Right cardiac atrium (tissue), 5 donors: ENCODE measurements at places on chromosomes 3 and 15. TPM values are rescaled to one million over a fixed set of nuclear protein-coding genes. Genes with fewer than 3 reads are reported as not detected.

MUC4 gene
- total RNA-seq, result 0.12 TPM

LRRC34 gene
- total RNA-seq, result 2.3 TPM

GRCh38 chr3:31934018-31934417 lies 47.0 kb downstream of the OSBPL10 start:
- no peak for DNase-seq

- no peak for DNase-seq
Observed at GRCh38 chr3:36557708-36558421, 177.6 kb downstream of the STAC start.

- DNase-seq, result no peak
Observed at GRCh38 chr3:194178669-194179068, 42.7 kb downstream of the HES1 start.

GRCh38 chr15:86743283-86743903 lies 663.7 kb downstream of the AGBL1 start:
- DNase-seq, result no peak

DNA sequence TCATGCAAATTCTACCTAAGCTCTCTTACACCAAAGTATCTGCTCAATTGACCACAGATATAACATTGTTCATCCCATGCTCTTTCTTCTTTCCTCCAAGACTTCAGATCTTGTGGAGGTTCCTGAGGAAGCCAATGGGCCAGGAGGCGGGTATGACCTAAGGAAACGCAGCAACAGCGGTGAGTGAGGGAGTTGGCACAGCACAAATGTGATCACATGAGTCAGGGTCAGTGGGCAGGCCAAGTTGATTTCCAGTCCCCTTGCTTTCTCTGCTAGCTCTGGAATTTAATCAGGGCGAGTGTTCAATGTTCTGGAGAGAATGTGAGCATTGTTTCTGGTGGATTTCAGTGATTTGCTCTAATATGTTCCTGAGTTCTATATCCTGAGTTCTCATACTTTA lies 112.7 kb downstream of the STAC start:
- no peak for DNase-seq

RPL22L1 gene
- 16.8 TPM for total RNA-seq

FGF7 gene
- 38.3 TPM for total RNA-seq

DNA sequence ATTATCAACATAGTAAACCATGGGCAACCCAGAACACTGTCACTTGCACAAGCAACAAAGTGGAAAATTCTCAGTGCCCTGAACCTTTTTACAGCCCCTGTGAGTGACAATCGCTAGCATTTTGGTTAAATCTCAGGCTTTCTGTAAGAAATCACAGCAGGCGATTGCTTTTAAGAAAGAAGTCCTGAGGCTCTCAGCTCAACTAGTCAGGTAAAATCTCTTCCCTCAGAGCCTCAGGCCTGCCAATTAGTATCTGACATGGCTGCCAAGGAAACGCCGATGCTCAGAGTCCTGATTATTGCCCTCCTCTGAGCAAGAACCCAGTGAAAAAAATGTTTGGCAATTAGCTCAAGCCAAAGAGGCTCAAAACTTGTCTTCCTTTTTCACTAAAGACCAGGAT lies 530.8 kb downstream of the DIPK2A start:
- DNase-seq, result no peak

GRCh38 chr3:136898549-136898948 lies 36.5 kb downstream of the NCK1 start:
- no peak for DNase-seq

GRCh38 chr3:141321109-141321497 lies 47.2 kb upstream of the ZBTB38 start:
- DNase-seq, result no peak

DNA sequence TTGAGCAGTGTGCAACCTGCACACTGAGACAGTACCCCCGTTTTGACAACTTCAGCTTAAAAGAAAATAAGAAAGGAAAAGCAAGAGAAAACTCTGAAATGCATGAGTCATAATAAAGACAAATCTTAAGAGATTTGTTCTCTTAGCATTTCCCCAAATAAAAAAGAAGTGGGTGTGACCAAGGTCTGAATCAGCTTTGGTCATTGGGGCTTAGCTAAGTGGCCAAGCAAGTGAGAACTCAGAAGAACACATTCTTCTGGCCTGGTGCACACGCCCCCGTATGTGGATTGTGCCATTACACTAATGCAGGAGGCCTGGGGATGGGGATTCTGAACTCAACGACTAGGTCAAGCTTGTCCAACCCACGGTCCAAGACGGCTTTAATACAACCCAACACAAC lies 56.9 kb upstream of the PDZRN3 start:
- DNase-seq, result no peak

DNA sequence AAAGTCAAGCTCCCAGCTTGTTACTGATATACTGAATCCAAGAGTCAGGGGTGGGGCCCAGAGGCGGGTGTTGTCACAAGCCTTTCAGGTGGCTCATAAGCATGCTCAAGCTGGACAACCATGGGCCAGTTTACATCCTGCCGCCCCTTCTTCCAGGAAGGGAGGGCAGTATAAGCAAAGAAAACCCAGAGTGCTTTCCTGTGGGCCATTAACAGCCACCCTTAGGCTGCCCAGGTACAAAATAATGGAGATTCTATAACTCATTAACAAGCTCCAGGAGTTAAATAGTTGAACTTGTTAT lies 183.2 kb downstream of the NTRK3 start:
- DNase-seq, result no peak

TM4SF1 gene
- 105 TPM for total RNA-seq

SEMA5B gene
- total RNA-seq, result 3.0 TPM

DNA sequence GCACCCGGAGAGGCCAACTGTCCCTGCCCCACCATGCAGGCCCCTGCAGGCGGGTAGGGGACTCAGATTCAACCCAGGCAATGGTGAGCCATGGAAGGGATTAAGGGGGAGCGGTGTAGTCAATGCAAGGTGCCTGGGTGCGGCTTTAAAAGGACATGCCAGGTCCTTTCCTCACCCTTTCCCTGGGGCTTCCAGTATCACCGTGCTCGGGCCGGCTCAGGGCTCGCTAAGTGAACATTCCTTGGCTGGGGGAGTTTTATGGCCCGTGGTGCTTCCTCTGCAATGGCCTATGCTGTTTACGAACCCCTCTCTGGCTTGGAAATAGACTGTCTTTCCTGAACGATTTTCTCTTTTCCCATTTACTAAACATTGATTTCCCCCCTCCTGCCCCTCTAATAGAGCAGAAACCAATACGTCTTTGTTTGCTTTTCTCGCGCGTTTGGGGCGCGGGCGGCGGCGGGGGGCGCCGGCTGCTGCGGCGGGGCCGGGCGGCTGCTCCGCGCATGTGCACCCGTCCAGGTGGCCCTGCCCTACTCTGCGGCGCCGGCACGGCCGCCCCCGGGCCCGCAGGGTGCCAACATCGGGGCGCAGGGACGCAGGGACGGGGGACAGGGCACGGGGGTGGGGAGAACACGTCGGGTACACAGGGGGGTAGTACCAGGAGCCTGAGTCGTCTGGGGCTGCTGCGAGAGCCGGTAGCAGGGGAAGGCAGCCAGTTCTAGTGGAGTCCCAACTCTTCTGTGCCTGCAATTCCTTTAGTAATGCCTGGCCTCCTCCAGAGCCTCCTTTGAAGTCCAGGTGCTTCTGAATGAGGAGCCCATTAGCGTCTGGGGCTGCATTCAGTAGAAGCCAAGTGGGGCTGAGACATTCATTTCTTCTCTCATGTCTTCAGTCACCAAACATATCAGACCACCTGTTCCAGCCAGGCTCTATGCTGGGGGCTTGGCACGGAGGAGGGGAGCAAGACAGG lies 26.9 kb upstream of the CACNA2D2 start:
- DNase-seq, result peak; percentile 66

- DNase-seq, result no peak
Observed at GRCh38 chr3:25781145-25781757, 2.0 kb downstream of the NGLY1 start.

CACNA1D gene
- 10.4 TPM for total RNA-seq

EIF1B gene
- 226 TPM for total RNA-seq

GRCh38 chr3:193396451-193397244 lies 18.1 kb upstream of the ATP13A5 start:
- no peak for DNase-seq

ZMYND10 gene
- total RNA-seq, result 0.26 TPM

DNA sequence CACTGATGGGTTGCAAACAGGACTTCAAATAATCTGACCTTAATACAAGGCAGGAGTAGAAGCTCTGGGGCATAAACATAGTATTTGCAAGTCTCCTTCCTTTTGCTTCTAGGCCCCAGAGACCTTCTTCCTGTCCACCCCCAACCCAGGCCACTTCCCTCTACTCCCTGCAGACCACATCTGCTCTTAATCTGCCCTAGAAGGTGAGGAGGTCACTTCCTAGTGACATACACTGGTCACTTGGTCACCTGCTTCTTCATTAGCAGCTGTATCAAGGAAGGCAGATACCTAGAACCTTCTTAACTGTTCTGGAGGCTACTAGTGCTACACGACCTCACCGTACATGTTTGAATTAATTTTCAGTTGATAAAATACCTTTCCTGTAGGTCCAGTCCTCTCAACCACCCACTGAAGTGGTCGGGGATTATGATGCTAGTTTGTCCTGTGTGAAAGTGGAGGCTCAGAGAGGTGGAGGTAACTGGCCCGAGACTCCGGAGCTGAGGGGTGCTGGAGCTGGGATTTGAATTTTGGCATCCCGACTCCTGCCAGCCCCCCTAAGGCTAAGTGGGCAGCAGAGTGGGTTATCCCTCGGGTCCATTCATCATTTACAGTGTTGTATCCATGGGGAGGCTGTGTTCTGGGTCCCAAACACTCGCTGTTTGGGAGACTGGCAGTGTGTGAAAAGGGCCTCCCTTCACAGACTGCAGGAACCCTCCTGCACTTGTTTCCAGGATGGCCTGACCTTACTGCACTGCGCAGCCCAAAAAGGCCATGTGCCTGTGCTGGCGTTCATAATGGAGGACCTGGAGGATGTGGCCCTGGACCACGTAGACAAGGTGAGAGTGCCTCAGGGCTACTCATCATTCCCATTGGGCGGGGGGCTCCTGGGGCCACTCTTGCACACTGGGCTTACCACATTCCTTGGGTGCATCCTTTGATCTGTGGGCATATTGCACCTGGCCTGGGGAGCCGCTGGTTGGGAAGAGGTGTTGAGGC lies 13.9 kb downstream of the ANKDD1A start:
- no peak for DNase-seq

VIPR1 gene
- 6.5 TPM for total RNA-seq

CCDC54 gene
- total RNA-seq, result not detected

DNA sequence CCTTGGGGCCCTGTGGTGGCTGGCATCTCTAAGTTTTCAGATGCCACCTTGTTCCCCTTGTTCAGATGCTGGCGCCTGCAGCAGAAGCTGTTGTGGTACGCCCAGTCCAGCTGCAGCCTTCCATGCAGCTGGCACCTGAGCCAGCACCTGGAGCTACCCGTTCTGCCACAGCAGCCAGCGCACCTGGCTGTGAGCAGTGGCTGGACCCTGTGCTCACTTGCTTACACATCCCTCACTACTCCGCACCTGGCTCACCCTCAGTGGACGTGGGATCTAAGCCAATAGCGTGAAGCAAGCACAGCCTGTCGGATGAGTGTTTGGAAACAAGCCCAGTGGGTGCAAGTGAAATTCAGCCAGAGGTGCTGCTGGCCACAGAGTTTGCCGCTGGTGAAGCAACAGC lies 607.5 kb upstream of the BCHE start:
- no peak for DNase-seq

GRCh38 chr15:40353697-40354096 lies 2.9 kb downstream of the PHGR1 start:
- DNase-seq, result no peak

FAH gene
- total RNA-seq, result 24.9 TPM

ZDHHC19 gene
- not detected for total RNA-seq

- peak; percentile 43 for DNase-seq
Observed at GRCh38 chr15:89784686-89784960, 8.5 kb downstream of the MESP2 start.

TCTA gene
- 19.8 TPM for total RNA-seq

DNA sequence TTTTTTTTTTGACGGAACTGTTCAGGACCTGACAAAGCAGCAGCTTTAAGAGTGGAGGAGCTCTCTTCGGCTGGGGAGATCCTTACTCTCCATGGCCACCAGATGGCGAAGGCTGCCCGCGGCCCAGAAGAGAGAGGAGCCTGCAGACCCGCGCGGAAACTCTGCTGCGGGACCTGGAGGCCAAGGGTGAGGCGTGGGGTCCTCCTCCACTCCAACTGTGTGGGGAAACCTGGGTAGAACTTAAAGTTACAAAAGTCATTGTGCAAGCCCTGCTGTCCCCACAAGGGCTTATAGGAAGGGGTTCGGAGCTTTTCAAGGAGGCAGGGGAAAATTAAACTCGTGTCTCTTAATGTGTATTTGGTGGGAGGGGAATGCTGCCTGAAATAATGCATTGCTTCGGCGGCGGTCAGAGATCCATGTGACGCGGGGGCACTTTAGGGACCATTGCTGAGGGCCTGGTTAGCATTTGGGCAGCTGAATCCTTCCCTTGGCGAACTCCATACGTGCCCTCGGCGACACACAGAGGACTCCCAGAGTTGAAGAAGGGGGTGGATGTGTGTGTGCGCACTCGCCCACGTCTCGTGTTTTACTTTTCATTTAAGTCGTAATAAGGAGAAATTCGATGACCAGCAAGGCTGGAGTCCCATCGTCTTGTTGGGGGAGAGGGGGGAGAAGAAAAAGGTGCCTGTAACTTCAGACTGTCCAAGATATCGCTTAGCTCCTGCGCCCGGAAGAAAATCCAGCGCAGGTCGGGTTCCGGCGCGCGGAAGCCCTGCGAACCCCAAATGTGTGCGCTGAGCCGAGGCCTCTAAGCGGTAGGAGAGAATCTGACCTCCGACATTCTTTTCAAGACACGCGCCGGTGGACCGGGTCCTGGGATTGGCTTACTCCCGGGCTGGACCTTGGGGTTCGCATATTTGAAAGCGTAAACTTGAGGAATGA lies 9.7 kb downstream of the EOMES start:
- peak; percentile 78 for DNase-seq

GRCh38 chr15:67732671-67733374 lies 92.5 kb upstream of the SKOR1 start:
- DNase-seq, result no peak

DNA sequence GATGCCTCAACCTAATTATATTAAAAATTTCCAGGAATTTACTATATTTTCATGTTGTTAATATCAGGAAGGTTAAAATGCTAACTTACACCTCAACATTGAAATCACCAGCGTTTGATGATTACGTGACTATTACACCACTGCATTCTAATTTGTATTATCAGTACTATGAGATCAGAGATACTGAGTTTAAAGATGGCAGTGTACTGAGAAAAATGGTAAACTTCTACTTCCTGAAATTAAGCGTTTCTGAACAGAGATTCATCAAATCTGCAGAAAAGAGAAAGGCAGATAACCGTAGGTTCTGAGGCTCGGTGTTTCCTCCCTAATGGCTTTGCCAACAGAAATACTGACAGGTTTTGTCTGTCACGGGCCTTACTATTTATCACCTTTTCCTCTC lies 69.9 kb downstream of the CRTC3 start:
- no peak for DNase-seq
